ENCODE measurements at places on chromosomes 5 and 9. TPM values are rescaled to one million over a fixed set of nuclear protein-coding genes. Genes with fewer than 3 reads are reported as not detected.
A peak's percentile ranks its signal among the peaks of the same experiment; 100 is the strongest.

GRCh38 chr9:21395778-21396717, 10.8 kb upstream of the IFNA2 start:
- DNase-seq = peak; percentile 51

GRCh38 chr9:98961513-98962180, 17.9 kb downstream of the COL15A1 start:
- DNase-seq = no peak

Gene TAF11L5
- total RNA-seq = not detected

GRCh38 chr5:129082225-129083136, 12.1 kb upstream of the ISOC1 start:
- DNase-seq = no peak

Gene ZDHHC11B
- 0.74 TPM for total RNA-seq

DNA sequence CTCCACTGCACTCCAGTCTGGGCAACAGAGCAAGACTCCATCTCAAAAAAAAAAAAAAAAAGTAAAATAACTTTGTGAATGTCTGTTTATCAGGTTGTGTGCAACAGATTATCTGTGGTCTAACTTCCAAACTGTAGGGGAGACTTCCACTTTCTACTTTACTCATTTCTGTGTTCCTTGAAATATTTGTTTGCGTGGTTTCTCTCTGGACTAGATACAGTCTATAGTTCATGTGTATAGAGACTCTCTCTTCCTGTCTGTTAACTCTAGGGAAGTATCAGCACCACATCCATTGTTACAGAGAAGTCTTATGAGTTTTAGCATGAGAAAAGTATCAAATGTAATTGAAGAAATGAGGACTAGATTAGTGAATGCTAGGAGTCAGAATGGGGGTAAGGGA, 168.3 kb downstream of the LPAR1 start:
- DNase-seq = no peak

Gene PCDHB8
- 2.4 TPM for total RNA-seq

- peak; percentile 48 for DNase-seq
Measured at GRCh38 chr5:154753792-154754191, 1.4 kb upstream of the LARP1 start.

Gene SH3GLB2
- 174 TPM for total RNA-seq

DNA sequence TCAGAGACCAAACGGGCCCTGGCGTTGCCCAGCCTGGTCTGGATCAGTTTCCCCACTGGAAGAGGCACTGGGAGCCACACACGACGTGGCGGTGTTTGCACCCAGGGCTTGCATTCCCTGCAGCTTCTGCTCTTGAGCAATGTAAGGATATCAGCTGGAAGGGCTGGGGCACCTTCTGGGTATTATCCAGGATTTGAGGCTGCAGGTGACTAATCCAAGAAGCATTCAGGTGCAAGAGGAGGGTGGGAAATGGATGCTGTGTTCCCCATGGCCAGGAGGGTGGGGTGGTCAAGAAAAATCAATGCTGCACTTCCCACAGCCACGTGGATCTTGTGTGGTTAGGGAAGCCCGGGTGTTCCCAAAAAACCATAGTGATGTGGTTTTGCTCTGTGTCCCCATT, 430.9 kb downstream of the IRX2 start:
- DNase-seq = no peak

Gene FOXD4
- total RNA-seq = 0.35 TPM

GRCh38 chr5:157748760-157749461, 5.4 kb downstream of the LSM11 start:
- no peak for DNase-seq

- DNase-seq = no peak
Measured at GRCh38 chr9:16343249-16344237, 526.9 kb downstream of the BNC2 start.

- DNase-seq = no peak
Measured at GRCh38 chr5:137887831-137888230, 1.4 kb upstream of the PKD2L2 start.

DNA sequence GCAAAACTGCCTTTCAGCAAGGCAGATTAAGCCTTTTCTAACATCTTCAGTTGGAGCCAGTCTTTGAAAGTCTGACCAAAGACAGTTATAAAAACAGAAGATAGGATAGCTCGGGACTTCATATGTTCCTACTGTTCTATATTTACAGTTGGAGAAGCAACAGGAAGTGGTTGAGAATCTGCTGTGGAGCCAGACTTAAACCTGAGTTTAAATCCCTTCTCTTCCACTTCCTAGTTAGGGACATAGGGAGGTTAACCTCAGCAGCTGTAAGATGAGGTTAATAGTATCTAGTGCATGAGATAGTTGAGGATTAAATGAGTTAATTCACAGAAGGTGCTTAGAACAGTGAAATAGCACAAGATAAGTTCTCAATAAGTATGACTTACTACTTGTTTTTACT, 84.5 kb upstream of the FREM1 start:
- DNase-seq = no peak

Gene ANKRD33B
- total RNA-seq = 3.8 TPM

DNA sequence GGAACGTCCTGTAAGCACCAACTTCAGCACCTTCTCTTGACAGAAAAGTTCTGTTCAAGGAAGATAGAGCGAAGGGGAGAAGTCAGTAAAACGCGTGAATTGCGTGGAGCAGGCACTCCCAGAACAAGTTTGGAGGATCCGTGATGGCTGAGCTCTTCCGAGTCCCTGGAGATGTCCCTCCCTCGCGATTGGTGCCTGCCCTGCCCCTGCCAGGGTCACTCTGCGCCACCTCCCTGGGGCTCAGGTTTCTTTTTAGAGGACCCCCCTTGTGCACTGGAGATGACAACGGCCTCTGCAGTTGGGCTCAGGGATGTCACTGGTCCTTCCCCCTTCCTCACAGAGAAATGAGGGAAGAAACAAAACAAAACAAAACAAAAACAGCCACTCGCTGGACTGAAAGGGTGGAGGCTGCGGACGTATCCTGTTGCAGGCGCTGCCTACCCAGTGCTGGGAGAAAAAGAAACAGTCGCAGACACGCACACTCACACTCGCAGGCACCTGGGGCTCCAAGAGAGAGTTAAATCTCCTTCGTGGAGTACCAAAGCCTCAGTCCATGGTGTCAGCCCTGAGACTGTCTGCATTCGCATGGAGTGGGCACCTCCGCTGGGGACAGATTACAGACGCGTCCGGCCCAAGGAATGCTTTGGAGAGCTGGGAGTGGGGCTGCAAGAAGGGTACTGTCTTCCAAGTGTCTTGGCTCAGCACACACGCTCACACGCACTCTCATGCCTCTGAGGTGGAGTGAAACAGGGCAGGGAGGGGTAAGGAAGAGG, 512.7 kb downstream of the SLCO4C1 start:
- no peak for DNase-seq

DNA sequence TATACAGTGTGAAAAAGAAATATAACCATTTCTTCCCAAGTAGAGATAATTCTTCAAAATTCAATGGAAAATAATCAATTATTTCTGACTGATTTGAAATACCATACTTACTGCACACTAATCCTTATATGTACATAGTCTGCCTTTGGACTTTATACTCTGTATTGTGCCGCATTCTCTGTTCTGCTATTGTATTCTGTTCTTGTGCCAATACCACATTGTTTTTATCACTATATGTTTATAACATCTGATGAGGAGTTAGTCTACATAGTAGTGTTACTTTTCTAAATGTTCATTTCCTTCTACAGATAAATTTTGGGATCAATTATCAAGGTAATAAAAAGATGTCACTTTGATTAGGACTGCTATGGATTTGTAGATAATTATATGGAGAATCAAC, 16.7 kb upstream of the ZNF462 start:
- no peak for DNase-seq

Gene QRFP
- total RNA-seq = not detected

DNA sequence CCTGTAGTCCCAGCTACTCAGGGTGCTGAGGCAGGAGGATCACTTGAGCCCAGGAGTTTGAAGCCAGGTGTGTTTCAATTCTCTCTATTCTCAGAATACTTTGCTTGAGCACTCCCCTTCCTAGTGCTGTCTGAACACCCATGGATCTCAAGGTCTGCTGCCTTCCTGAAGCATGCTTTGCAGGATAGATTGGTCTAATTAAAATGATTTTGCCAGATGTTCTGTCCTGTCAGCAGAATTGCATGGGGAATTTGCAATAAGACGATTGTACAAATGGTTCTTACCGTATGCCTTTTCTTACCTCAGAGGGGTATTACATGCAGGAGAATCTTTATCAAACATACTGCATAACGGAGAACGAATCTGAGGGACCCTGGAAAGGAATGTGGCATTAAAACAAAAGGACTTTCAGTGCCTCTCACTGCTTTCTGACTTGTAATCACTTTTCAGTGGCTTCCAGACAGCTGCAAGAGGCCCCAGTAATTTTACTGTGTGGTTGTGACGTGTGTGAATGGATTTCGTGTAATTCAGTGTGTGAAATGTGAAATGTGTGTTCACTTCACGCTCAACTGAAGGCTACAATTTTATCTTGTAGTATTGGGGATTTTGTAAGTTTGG, 587.2 kb upstream of the SEMA6A start:
- DNase-seq = no peak

DNA sequence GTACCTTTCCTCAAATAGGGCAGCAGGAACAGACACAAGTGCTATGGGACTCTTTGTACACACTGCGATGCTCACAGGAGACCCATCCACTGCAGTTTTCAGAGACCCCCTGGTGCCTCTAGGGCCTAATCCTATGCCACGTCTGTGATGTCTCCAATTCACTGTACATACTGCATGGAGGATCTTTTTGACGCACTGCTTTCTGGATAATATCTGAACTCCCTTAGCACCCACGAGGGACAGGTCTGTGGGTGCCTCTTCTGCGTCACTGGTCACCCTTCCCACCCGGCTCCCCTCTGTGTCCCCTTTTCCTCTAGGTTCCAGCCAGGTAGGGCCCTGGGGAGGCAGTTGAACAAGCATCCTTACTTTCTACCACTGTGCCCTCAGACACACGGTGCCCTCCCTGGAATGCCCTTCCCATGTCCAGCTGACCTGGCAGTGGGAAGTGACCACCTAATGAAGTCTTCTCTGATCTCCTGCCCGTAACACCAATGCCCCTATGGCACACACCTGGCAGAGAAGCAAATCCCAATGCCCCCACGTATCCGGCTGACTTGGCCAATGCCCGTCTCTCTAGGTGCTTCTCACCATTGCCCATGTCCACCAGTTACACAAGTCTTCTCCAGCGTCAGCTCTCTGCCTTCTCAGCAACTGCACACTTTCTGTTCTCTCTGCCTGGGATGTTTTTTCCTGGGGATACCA, 41.5 kb downstream of the FOXI1 start:
- DNase-seq = no peak

Gene GPBP1
- total RNA-seq = 134 TPM

GRCh38 chr5:62093976-62094375, 212.0 kb upstream of the KIF2A start:
- DNase-seq = no peak

Gene TOR4A
- total RNA-seq = 6.5 TPM

DNA sequence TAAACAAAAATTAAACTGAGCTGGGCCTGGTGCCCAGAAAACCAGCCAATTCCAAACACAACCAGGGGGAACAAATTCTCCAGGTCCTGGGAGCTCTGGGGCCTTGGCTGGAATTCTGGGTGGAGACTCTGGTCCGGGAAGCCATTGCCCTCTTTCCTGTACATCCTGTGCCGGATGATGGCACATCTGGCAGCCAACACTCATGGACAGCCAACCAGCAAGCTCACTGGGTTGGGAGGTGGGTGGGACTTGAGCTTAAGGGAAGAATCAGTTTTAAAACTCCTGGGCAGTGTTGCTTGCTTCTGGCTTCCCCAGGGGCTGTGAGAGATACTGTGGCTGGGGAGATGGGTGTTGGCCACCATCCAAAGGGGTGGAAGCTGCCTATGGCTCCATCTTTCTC, 56.1 kb downstream of the PCDH1 start:
- no peak for DNase-seq

DNA sequence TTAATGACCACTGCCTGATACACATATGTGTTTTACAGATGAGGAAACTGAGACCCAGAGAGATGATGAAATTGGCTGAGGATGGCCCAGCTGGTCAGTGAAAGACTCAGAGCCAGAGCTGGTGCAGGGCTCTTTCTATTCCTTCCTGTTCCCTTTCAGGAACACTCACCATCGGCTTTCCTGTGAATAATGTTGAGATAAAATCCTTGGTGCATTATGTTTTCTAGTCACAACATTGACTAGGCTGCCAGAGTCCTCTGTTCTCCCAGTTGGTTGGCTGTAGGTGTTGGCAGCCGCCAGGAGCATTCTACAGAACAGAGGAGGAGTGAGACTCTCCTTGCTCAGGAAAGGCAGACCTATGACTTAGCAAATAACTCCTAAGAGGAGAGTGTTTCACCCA, 14.8 kb downstream of the TGFBI start:
- no peak for DNase-seq

- DNase-seq = no peak
Measured at GRCh38 chr5:61089351-61089750, 72.9 kb downstream of the SMIM15 start.
